A549 treated with ZK216348 at 1 μM for 4 hours (cell line): ENCODE measurements at places on chromosomes 16 and 17. TPM values are rescaled to one million over a fixed set of nuclear protein-coding genes. Genes with fewer than 3 reads are reported as not detected.

The TRAPPC1 gene
- total RNA-seq = 313 to 386 TPM (median 328 TPM) in 5 replicates

The ZNF597 gene
- 0.85 to 1.3 TPM (median 0.95 TPM) in 5 replicates for total RNA-seq

The C16orf89 gene
- not detected in 5 replicates for total RNA-seq

The CCL7 gene
- 0.65 TPM in 1 of 5 replicates, not detected in the others for total RNA-seq

The IKZF3 gene
- not detected in 5 replicates for total RNA-seq

The SGCA gene
- 0.95 to 1.6 TPM (median 1.2 TPM) in 5 replicates for total RNA-seq

The PPY gene
- not detected in 5 replicates for total RNA-seq

The MYH13 gene
- not detected in 5 replicates for total RNA-seq
